ENCODE measurements at places on chromosomes 6 and 20.

- DNase-seq = no peak
Measured at GRCh38 chr6:20261685-20262084, 49.4 kb upstream of the MBOAT1 start.

DNA sequence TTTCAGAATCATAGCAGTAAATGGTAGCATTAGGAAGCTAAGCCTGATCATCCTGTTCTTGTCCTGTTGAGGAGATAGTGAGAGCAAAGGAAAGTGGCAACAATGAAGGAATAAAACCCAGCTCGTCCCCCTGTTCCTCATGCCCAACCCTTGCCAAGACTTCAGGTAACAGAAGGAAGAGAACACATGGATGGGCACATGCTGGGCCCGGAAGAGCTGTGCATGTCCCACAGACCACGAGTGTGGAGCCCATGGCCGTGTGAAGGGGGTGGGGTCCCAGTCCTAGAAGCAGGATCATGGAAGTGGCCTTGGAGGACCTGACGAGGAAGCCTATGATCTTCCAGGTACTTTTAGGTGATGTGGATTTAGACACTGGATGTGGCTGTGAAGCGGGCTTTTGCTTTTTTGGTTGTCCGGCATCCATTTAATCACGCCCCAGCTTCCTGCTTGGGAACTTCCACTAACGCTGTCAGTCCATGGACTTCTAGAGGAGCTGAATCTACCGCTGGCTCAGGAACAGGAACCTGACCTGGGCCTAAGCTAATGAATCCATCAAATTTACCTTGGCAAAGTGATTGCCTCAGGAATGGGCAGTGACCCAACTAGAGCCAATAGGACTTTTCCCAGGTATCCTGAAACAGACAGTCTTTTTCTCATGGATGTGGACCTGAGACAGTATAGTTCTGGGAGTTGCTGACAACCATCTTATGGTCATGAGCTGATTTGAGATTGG is 79.3 kb upstream of the ARMC2 start:
- no peak for DNase-seq

DNA sequence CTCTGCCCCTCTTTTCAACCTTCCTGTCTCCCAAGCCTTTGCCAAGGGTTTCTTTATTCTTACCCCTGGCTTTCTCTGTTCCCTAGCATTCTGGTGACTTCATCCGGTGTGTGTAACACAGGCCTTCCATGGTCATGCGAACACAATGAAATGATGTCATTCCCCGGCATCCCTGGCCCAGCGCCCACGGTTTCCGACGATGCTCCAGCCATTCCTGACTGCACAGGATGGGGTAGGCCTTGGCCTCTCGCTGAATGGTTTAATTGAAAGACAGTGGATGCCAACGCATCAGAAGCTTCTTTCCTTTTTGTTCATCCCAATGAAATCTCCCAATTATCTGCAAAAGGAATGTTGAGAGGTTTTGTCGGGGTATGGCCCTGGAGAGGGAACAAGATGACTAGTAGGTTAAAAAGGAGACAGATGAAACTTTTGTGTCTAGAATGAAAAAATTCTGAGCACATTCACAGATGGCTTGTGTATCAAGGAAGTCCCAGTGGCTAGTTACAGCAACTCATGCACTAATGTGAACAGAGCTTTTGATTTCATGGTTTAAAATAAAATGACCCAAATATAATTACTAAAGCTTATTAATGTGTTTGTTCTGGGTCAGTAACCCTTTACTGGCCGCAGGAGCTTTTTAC is 655.0 kb downstream of the QKI start:
- no peak for DNase-seq

GRCh38 chr6:132188556-132189264 is 212.6 kb downstream of the MOXD1 start:
- no peak for DNase-seq

DNA sequence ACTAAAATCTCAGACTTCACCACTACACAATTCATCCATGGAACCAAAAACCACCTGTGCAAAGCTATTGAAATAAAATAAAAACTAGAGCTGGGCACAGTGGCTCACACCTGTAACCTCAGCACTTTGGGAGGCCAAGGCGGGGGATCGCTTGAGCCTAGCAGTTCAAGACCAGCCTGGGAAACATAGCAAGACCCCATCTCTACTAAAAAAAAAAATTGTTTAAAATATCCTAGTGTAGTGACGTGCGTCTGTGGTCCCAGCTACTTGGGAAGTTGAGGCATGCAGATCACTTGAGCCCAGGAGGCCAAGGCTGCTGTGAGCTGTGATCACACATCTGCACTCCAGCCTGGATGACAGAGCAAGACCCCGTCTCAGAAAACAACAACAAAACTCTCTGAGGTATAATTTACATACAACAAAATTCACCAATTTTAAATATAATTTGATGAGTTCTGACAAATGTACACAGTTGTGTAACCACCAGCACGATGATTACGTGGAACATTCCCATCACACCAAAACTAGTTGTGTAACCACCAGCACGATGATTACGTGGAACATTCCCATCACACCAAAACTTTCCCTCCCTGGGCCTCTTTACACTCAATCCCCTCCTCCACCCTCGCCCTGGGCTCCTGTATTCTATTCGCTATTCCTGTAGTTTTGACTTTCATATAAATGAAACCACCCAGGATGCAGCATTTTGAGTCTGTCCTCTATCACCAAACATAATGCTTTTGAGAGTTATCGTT is 107.5 kb downstream of the TAF4 start:
- no peak for DNase-seq

- no peak for DNase-seq
Measured at GRCh38 chr6:105257340-105257739, 77.5 kb upstream of the POPDC3 start.

DNA sequence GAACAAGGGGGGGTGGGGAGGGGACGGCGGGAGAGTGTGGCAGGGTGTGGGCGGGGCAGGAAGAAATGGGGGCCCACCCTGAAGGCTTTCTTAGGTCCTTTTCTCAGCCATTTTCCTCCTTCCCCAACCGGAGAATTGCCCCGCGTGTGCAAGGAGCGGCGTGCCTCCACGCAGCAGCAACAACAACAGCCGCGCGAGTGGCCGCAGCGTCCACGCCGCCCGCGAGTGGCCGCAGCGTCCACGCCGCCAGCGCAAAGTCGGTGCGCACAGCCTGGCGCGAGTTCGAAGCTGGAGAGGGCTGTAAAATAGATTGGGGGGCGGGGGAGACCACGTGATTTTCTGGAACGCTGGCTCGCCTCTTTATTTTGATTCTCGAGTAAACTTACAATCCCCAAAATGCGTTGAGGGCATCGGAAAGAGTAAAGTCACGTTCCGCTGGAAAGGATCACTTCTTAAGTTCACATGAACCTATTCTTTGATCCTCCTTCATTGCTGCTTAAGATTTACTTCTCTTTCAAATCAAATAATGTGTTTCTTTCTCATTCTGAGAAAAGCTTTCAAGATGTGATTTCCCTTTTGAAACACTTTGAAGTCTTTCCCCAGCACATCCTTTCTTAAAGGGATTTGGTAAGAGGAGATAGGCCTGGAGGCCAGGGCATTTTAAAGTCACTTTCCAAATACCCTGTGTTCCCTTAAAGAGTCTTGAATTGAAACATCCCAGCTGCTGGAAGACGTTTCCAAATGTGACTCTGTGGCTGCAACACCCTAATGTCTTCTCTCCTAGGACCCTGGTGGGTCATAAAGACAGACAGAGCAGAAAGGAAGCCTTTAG is 66.7 kb upstream of the ZNF217 start:
- no peak for DNase-seq

DNA sequence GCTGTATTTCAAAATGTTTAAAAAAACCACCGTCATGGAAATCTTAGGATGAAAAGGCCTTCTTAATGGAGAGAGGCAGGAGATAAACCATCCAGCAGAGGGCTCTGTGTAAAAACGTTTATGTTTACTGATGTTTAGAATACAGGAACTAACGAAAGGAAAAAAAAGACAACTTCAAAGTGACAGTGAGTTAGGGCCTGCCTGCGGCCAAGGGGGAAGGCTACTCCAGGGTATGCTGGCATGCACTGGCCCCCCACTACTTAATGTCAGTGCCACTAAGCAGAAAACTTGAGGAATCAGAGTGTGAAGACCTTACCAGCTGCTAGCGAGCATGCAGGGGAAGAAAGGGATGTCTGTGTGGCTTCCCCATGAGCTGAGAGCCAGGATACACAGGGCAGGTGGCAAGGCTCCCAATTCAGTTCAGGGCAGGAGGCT is 47.7 kb downstream of the AKAP7 start:
- no peak for DNase-seq

- DNase-seq = no peak
Measured at GRCh38 chr6:43972179-43972912, 154.9 kb downstream of the MRPL14 start.

DNA sequence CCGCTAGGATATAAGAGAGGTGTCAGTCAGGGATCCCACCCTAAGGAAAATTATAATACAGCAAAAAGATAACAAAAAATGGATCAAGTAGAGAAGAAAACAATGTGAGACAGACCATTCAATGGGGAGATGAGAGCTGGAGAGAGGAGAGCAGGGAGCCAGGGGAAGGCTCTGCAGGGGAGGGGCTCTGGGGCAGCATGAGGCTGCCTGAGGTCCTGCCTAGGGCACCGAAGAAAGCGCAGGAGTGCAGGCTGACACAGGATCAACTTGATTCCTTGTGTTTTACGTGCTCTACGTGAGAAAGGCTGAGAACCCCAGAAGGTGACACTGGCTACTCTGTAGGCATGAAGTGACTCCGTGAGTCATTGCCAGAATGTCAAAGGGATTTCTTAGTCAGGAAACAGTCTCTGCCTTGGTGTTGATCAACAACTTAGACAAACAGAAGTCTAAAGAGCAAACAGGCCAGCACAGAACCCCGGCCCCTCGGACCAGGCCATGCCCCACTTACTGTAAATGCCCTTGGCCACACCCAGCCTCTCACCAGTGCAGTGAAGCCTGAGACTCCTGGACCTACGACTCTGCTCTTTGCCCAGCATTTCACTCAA is 290.1 kb upstream of the PRDM1 start:
- no peak for DNase-seq

DNA sequence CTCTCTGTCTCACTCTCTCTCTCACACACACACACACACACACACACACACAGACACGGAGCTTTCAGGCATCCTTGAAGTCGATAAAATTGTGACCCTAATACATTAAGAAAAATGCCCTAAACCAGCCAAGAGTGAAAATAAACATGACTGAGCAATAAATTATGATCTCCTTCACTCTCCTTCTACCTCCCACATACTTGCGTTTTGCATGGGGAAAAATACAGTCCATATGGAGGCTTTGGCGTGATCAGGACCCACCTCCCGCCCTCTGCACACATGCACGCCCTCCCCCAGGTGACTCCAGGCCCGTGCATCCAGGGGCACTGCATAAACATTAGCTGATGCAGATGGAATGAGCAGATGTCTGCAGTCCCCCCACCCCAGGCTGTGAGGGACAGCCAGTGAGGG is 114.2 kb upstream of the JARID2 start:
- no peak for DNase-seq

- no peak for DNase-seq
Measured at GRCh38 chr6:107956586-107957307, 1.3 kb downstream of the SEC63 start.

GRCh38 chr6:15254070-15254975 is 8.5 kb downstream of the JARID2 start:
- DNase-seq = no peak

All from retinal pigment epithelial cell (primary cell).